ENCODE measurements at places on chromosomes 5 and 9.
A peak's percentile ranks its signal among the peaks of the same experiment; 100 is the strongest.

- no peak for DNase-seq
Measured at GRCh38 chr9:27206041-27206440, 90.9 kb downstream of the EQTN start.

DNA sequence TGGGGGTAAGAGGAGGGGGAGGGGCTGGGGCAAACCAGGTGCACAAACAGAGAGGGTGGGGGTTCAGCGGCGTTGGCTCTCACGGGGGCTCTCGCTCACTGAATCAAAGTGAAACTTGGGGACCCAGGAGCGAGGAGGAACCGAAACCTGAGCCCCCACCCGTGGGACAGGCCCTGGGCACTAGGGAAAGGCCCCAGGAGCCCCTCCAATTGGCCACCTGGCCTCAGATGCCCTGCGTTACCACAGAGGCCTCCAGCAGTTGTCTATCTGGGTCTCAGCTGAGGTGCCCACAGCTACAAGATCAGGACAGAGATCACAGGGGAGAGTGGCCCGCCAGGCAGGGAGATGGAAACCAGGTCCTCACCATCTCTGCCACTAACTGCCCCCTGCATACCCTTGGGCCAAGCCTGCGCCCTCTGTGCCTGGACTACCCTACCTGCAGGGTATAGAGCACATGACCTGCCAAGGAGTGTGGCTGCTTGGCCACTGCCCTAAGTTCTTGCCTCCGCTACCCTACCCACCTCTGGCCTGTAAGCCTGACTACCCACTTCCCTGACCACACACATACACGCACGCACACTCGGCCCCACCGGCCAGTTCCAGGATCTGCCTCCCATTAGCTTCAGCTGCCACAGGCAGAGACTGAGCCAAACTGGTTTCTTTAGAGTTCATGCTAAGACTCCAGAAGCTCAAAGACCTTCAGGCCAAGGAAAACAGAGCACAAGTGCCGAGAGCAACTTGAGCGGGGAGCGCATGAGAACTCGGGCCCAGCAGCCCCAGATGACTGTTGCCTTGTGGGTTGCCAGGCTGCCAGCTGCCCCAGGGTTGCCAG is 39.9 kb downstream of the PAX5 start:
- DNase-seq = no peak

DNA sequence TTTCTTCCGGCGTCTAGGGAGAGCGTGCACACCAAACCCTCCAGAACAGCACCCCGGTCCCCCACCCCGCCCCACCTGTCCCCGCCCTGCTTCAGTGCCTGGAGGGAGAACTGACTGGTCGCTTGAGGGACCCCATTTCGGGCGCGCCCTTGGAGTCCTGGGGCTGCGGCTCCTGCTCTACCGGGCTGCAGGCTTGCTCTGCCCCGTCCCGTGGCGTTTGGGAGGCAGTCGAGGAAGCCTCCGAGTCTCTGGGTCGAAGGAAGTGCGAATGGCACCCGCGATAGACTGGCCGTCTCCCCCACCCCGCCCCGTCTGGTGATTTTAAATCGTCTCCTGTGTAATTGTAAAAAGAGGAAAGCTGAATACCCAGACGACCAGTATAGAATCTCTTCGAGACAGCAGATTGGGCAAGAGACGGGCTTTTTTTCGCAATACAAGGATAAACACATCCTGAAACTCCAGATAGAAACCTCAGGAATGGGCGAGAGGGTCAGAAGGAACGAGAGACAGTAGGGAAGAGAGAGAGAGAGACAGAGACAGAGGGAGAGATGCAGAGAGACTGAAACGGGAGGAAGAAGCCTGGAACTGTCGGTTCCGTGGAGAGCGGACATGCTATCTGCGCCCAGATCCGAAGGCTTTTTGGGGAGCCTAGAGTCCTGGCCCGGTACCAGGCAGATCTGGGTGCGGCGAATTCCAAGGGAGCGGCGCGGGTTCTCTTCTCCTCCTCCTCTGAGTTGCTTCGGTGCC is 9.9 kb downstream of the PRDM6 start:
- no peak for DNase-seq

DNA sequence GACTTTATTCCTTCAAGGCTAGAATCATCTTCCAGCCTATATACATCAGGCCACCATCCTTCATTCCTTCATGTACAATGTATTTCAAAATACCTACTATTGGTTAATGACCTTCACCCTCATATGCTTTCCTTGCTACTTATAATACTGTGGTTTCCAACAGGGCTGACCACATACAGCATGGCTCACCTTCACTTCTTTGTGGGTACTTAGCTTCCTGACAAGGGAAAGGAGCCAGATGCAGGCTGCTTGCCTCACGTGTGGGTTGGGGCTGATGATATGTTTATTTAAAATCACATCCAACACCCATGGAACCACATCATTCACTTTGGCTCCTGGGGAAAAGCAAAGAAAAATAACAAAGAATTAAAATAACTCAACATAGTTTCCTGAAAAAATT is 63.9 kb upstream of the OR2K2 start:
- no peak for DNase-seq

DNA sequence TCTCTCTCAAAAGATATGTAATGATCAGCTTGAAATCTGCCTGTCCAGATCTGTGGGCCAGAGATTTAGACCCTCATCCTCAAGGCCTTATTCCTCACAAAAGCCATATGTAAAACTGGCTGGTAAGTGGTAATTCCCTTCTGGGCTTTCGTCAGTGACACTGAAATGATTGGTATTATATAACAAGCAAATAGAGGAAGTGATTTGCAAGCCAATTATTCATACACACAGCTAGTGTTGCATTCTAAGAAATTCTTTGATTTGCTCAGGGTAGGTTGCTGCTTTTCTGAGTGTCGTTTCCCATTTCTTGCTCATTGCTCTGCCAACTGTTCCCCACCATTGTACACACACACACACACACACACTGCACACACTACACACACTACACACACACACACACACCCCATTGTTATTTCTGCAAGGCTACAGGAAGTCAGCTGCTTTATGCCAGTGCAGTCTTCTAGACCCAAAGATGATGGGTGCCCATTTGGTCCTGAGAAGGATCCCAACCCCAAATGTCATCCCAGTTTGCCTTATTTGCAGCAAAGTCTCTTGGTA is 76.8 kb downstream of the PRLR start:
- DNase-seq = no peak

- no peak for DNase-seq
Measured at GRCh38 chr5:64690417-64691151, at the start of gene SHISAL2B. Gene SHISAL2B, plus strand, starts transcription at chr5:64690503. Its CDS starts 121 bp downstream, at chr5:64690624.

GRCh38 chr5:16943846-16944678 is 8.0 kb upstream of the MYO10 start:
- no peak for DNase-seq

DNA sequence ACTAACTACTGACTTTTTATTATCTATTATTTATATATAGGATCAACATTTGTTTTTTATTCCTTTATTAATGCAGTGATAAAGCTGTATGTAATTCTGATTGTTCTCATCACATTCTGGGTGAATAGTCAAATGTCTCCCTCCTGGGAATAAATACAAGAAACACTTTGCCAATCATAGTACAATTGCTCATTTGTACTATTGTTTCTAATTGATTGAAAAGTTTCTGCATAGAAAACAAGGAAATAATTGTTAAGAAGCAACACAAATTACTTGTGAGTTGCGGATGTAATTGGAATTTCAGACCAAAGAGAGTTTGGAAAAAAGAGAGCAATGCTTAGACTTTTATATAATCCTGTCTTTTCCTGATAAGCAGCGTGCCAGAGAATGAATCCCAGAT is 1013.9 kb downstream of the EFNA5 start:
- no peak for DNase-seq

DNA sequence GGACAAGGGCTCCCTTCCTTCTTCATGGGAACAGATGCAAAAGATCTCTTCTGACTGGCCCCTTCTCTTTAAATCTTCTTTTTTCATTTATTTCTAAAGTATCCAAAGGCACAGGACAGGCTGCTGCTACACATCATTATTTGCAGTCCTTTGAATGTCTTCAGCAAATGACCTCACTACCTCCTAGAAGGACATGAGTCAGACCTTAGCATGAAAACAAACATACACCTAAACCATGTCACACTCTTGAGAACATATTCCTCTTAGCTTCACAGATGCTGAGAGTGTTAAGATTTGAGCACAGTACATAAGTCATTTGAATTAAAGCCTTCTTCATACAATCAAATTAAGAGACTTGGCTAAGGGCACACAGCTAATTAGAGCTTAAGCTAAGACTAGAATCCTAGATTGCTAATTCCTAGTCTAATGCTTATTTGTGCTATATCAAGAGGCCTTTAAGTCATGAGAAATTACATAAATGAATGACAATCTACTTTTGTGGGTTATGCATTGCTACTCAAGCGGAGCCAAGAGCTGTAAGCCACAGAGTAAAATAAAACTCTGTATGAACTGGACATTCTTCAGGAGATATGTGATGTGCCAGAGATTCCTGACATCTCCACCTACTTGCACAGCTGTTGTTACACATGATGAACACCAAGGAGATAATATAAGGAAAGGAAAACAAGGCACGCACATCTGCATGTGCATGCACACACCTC is 109.1 kb upstream of the PTGER4 start:
- DNase-seq = no peak

DNA sequence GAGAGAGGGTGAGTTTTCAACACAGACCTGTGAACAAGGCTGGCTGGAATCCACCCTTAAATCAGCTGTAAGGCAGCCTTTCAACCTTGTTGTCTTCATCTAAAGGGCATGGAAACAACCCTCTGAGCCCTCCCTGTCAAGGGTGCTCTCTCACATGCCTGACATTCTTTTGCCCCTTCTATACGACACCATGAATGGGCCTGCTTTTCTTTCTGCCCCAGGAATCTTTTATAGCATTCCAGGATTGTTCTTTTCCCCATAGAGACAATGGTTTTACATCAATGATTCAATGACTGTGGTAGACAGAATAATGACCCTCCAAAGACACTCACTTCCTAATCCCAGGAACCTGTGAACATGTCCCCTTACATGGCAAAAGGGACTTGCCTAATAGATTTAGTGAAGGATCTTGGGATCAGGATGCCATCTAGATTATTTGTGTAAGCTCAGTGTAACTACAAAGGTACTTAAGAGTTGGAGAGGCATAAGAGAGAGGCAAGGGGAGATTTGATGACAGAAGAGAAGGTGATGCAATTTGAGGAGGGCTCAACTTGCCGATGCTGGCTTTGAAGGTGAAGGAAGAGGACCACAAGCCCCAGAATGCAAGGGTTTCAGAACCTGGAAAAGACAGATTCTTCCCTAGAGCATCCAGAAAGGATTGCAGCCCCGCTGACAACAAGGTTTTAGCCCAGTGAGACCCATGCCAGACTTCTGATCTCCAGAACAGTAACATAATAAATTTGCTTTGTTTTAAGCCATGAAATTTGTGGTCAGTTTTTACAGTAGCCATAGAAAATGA is 29.2 kb upstream of the HMHB1 start:
- DNase-seq = no peak

DNA sequence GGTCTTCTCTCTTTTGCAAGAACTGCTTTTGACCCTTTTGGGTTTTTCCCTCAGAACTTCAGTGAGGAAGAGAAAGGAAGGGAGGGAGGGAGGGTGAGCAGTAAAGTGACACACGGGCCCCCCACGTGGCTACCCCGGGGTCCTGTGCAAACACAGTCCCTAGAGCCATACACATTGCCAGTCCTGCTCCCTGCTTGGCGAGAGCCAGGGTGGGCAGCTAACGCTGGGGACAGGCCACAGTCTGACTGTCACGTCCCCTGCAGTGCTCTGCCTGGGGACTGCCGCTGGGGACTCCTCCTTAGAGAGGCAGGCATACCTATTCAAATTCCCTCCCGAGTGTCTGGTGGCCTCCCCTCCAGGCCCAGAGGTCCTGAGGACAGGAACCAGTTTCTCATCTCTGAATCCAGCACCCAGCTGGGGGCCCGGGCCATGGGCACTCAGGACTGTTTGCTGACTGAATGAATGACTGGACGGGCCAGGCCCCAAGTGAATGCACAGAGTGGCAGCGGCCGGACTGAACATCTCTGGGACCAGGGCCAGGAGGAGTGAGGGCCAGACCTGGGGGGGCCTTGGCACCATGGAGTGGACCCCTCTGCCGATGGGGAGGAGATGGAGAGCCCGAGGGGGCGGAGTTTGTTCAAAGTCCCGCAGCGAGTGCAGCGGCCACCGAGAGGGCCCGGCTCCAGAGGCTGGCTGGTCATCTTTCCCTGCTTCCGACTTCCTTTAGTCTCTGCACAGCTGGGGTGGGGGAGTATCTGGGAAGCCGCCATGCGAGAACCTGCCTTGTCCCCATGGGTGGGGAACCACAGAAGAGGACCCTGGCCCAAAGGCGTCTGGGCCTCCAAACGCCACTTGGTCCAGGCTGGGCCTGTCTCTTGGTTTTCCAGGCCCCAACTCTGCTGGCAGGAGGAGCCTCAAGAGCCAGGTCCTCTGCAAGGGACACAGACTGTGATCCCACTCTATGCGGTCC is 5.8 kb downstream of the CCDC187 start:
- DNase-seq = no peak

DNA sequence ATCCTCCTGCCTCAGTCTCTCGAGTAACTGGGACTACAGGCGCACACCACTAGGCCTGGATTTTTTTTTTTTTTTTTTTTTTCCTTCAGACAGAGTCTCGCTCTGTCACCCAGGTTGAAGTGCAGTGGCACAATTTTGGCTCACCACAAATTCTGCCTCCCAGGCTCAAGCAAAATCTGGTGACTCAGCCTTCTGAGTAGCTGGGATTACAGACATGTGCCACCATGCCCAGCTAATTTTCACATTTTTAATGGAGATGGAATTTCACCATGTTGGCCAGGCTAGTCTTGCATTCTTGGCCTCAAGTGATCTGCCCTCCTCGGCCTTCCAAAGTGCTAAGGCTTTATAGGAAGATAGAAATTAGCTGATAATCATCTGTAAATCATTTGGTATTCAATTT is 43.9 kb downstream of the NSA2 start:
- DNase-seq = no peak

- no peak for DNase-seq
Measured at GRCh38 chr9:5113523-5113922, 71.9 kb downstream of the INSL6 start.

DNA sequence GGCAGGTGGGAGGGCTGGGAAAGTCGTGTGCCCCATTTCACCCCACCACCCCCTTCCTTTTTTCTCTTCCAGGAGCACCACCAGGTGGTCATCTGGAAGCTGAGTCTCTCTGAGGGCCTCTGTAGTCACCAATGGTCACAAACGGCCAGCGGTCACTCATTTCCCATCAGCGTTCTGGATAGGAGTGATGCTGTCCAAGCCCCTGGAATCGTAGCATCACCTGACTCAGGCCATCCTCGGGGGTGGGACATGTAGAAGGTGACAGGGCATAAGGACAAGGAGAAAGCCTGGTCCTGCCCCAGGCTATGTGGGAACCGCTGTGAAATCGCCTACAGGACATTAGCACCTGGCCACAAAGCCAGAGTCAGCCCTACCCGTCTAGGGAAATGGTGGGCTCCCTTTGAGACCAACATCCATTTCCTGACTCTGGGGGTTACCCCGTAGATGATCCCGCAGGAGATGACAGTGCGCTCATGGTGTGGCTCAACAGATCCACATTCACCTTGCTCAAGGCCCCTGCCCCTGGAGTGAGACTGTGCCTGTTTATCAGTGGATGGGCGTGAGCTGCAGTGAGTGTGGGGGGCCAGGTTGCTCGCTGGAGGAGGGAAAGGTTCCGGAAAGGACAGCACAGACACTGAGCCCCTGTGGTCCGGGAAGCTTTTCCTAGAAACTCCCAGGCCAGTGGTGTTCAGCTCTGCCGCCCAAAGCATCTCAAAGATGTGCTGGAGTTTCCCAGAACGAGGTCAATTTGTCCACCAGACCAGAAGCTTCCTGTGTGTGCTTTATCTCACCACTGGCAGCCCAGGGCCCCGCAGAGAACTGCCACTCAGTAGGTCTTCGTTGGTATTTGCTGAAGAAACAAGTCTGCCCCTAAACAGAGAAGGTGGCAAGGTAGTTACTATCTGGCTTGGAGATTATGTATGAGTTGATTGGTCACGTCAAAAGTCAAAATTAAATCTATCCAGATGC is 61.1 kb upstream of the UNC5A start:
- DNase-seq = no peak

- peak; percentile 28 for DNase-seq
Measured at GRCh38 chr9:75866273-75866871, 24.1 kb upstream of the PCSK5 start.

Data from NCI-H1105 (cell line).